ENCODE measurements at places on chromosomes 4 and X.
A peak's percentile ranks its signal among the peaks of the same experiment; 100 is the strongest.

GRCh38 chrX:67723580-67724351 lies 179.9 kb downstream of the AR start:
- DNase-seq = no peak

- DNase-seq = no peak
These were observed 1.4 kb downstream of the ADGRL3 start for GRCh38 chr4:61201561-61201960.

GRCh38 chr4:113435893-113436292 lies 325.6 kb downstream of the CAMK2D start:
- no peak for DNase-seq

DNA sequence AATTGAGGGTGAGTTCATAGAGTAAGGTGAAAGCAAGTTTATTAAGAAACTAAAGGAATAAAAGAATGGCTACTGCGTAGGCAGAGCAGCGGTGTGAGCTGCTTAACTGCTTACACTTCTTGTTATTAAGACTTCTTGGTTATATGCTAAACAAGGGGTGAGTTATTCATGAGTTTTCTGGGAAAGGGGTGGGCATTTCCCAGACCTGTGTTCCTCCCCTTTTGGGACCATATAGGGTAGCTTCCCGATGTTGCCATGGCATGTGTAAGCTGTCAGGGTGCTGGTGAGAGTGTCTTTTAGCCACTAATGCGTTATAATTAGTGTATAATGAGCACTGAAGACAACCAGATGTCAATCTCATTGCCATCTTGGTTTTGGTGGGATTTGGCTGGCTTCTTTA lies 126.5 kb downstream of the ARSF start:
- DNase-seq = no peak

DNA sequence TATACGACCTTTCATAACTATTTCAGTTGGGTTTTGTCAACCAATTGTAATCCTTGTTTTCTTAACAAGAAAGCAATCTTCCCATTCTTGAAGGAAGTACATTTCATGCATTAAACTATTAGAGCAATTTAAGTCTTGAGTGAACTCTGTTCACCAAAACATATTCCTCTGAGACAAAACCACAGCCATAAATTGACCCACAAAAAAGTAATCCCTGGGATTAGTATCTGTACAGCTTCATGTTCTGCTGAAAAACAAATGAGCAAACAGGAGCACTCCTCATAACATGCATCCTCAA lies 207.0 kb upstream of the PDE5A start:
- DNase-seq = no peak

DNA sequence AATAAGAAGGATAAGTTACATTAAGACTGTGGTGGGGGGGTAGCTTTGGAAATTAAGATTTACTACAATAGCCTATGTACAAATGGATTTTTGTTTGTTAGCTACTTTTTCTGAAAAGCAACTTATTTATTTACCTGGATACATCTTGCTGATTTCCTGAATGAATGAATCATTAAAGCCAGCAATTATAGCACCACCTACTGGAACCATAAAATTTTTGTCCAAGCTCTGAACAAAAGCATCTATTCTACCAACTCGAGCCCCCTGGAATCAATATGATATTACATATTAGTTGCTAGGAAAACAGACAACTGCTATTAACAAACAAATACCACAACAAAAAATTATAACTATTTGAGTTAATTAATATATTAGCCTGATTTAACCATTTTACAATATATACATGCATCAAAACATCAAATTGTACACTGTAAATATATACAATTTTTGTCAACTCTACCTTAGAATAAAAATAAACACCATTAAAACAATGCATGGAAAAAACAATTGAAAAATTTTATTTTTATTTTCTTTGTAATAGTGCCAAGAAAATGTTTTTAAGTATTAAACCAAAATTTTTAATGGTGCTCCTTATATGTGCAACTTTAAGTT lies 15.3 kb downstream of the SEPSECS start:
- DNase-seq = no peak

DNA sequence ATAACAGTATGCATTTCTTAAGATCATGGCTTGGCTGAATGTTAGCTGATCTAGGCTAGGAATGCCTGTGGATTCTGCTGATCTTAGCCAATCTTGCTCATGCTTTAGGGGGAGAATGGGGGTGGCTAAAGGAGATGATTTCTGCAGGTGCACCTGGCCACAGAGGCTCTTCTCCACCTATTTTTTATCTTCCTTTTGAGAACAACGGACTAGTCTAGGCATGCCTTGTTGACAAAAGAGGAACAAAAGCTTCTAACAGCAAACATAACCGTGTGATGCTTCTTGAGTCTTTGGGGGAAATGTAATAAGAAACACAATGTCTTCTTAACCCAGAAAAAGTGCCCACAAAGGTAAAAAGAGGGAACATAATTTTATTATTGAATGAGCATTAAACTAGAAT lies 743.5 kb downstream of the ARAP2 start:
- no peak for DNase-seq

DNA sequence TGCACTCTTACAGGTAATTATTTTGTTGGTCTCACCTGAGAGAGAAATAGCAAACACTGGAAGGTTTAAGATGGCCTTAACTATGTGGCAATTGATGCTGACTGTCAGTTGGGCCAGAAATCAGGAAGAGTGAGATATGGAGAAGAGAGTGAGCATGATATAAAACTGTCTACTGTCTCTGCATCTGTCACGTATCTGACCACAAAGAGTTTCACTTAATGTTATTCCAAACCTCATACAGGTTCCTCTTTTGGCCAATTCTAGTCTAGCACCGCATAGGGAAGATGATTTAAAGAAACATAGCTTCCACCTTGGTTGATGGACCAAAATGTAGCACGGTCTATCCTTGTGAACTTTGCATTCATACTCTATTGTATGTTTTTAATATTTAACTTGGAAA lies 381.0 kb upstream of the BOD1L1 start:
- DNase-seq = no peak

- DNase-seq = no peak
These were observed 29.7 kb upstream of the ADH6 start for GRCh38 chr4:99248714-99249113.

GRCh38 chr4:103867311-103867710 lies 147.5 kb upstream of the TACR3 start:
- no peak for DNase-seq

GRCh38 chrX:67601771-67602170 lies 58.0 kb downstream of the AR start:
- no peak for DNase-seq

- DNase-seq = no peak
These were observed 27.8 kb upstream of the MSANTD1 start for GRCh38 chr4:3221184-3221494.

DNA sequence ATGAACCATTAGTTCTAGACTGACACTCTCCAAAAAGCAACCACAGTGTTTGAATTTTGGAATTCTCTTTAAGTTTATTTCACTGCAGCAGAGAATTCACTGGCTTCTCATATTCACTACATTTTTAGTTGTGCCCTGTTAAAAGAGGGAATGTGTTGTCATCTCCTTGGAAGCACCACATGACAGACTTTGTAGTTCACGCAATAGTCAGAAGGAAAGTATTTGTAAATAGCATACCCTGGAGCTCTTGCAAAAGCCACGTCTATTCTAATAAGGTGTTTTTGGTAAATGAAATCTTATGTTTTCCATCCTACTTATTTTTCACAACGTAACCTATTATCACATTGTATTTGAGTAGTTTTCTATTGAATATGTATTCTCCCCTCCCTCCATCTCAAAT lies 25.8 kb downstream of the DOCK11 start:
- DNase-seq = no peak

DNA sequence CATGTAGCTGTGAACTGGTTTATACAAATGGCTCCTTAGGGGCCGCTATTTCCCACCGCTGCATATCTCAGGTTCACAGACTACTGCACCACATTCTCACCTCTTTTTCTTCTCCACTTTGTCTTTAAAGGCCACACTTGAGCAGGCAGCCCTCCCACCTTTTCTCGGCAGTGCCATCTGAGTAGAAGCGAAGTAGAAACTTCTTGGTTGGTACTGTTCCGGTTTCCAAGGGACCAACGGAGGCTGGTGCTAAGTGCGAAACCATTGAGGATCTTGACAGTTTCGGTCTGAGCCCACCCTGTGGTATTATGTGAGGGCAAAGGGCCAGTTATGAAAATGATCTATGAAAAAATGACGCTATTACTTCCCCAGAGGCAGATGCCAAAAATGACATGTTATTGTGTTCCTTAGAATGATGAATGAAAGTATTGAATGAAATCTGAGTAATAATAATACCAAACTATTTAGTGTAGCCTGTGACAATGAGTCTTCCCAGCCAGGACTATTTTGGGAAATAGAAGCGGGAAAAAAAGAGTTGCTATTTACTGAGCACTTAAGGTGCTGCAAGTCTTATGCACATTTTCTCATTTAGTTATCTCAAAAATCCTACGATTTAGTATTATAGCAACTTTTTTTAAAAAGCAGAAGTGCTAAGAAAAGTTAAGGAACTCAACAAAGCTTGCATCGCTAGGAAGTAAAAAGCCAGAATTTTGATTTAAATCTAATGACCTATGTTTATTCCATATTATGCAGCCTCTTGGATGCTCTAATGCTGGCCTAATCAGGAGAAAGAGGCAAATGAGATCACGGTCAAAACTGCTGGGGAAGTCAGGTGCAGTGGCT lies 29.6 kb upstream of the CHRNA9 start:
- no peak for DNase-seq

DNA sequence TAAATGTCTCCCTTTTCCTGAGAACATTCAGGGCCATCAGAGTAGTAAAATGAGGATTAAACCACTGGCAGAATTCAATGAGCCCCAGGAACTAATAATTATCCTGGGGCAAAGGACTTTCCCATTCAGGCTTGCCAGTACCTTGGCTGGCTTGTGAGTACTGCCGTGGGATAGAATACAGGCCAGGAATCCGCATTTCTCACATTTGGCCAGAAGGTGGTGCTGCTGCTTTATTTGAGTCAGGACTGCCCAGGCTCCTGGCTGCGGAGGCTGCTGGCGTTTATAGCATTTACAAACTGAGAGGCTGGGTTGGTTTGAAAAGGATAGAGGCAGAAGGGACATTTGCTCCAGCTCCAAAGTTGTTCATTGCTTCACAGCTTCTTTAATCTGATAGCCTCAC lies 91.4 kb downstream of the RTL9 start:
- DNase-seq = peak; percentile 13

DNA sequence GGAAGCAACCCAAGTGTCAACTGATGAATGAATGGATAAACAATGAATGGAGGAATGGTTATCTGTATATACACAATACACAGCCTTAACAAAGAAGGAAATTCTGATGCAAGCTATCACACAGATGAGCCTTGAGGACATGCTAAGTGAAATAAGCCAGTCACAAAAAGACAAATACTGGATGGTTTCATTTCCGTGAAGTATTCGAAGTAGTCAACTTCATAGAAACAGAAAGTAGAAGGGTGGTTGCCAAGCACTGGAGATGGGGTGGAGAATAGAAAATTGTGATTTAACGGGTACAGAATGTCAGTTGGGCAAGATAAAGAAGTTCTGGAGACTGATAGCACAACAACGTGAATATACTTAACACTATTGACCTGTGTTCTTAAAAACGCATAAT lies 28.2 kb downstream of the CENPU start:
- DNase-seq = no peak

GRCh38 chr4:11365039-11365438 lies 63.7 kb downstream of the HS3ST1 start:
- DNase-seq = no peak

- DNase-seq = no peak
These were observed 554.5 kb downstream of the STIM2 start for GRCh38 chr4:27414887-27415731.

GRCh38 chrX:44596277-44596676 lies 53.6 kb upstream of the FUNDC1 start:
- DNase-seq = no peak

- DNase-seq = no peak
These were observed 10.3 kb downstream of the USP46 start for GRCh38 chr4:52648836-52649235.

DNA sequence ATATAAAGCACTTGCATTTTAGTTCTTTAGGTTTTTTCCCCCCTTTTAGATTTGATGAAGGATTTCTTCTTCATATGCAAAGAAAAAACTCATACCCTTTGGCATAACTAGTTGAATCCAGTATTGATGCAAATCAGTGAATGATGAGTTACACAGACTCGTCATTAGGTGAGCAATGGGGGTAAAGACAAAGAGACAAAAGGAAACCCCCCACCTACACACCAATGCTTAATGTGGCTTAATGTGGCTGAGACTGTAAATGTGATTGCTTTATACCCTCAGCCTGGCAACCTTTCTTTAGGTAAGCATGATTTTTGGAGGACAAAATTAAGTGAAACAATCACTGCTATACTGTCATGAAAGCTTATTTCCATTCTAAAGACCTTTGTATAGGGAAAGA lies 39.5 kb downstream of the CD40LG start:
- DNase-seq = no peak

GRCh38 chr4:4344915-4345527 lies 41.9 kb upstream of the NSG1 start:
- DNase-seq = no peak

DNA sequence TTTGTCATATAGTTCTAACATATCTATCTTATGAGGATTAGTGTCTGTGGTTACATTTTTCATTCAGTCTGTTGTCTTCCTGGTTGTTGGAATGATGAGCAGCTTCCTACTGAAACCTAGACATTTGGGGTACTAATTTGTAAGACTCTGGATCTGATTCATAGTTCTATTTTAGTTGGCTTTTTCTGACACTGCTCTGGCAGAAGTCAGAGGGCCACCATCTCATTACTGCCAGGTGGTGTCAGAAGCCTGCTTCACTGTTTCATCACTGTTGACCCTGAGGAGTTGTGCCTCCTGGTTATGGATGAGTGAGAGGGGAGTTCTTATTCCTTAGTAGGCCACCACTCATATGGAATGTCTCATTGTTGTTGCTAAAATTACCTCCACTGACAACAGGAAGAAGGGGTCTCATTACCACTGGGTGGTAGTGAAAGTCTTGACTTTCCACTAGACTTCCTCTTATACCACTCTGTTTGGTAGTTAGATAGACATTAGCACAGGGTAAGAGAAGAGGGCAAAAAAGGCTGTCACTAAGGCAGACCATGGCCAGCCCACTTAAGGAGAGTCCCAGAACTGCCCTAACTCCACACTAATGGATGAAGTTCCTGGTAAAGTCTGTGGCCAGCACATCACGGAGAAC lies 395.2 kb downstream of the SPOCK3 start:
- DNase-seq = no peak

DNA sequence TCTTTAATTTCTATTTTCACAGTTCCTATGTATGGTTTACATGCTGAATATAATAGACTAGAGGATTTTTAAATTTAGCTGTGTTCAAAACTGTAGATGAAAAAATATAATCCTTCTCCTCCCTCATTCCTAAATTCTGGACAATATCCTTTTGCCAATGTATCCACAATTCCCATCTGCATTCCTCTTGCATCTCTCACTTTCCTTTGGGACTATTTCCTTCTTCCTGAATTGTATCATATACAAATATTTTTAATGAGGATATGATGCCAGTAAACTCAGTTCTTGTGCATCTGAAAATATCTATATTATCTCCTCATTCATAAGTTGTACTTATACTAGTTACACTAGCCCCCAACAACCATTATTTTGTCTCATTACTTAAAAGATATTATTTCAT lies 46.7 kb downstream of the DDX60L start:
- no peak for DNase-seq

- no peak for DNase-seq
These were observed 6.8 kb downstream of the TBC1D19 start for GRCh38 chr4:26590639-26591038.

GRCh38 chrX:10577853-10578252 lies 42.5 kb downstream of the MID1 start:
- no peak for DNase-seq

- no peak for DNase-seq
These were observed 2.3 kb downstream of the PF4V1 start for GRCh38 chr4:73855406-73855805.
